ENCODE measurements at places on chromosomes 4 and X.

DNA sequence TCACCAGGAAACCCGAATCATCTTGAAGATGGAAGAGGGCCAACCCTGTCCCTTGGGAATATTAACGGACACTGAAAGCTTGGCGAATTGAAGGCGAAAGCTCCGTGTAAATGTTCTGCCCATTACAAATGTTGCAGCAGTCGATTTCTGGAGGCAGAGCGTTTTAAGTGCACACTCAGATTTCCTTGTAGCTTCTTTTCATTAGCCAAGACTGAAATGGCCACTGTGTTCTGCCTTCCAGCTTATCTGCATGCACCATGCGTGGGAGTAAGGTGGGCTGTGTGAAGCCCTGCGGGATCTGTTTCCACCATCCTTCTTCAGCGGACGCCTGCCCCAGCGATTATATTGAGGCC, 1.3 kb downstream of the SMIM20 start:
- DNase-seq, result no peak

- DNase-seq, result no peak
Measured at GRCh38 chr4:16206848-16207247, 19.4 kb downstream of the TAPT1 start.

DNA sequence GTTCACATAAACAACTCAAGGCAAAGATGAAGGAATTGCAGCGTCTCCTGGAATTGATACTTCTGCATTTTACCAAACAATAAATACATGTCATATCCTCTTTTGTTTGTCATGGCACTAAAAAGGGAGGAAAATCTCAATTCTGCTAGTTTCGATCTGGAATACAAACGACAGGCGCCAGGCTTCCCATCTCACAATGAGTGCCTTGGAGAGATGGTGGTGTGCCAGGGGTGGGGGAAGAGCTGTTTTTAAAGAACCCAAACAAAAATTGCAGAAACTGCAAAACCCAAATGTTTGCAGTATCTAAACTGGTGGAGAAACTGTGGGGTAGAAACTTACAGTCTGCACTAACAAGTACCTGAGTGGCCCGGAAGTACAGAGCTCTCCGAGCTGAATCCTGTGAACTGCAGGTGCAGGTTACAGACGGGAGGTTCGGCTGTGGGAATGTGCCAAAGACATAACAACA, 53.0 kb upstream of the KLF3 start:
- no peak for DNase-seq

DNA sequence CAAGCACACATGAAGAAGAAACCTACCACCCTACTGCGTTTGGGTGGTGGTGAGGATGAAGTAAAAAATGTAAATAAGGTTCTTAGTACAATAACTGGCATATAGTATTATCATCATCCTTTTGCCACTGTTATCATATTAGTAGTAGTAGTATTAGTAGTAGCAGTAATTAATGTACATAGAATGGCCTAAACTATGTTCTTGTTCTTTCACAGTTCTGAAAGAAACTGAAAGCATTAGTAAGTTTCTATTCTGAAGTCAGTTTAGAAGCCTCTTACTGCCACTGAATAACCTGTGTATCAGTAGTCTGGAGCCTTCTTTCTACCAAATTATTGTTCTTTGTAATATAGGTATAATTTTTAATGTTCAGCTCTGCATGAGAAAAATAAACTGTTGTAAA, 21.0 kb downstream of the COL4A6 start:
- DNase-seq, result no peak

DNA sequence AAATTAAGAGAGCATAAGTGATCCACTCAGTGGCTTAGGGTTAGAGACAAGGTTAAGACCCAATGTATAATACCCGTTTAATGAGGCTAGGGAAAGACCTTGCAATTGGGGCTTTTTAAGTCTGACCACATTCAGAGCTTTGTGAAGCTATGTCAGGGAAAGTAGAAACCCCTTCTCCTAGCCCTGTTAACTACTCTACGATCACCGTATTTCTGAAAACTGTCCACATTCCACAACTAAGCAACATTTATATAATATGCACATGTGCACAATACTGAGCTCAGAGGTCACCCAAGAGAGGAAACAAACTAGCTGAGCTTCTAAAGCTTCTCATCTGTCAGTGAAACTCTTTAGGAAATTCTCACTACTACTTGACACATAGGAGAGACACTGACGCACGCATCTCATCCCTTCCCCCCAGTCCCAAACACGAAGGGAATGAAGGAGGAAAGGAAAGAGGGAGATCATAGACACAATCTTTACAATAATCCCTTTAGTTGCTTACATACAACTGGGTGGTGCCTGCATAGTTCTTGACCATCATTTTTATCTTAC, 56.2 kb downstream of the METTL14 start:
- no peak for DNase-seq

GRCh38 chr4:176981074-176981473, 188.4 kb upstream of the VEGFC start:
- no peak for DNase-seq

DNA sequence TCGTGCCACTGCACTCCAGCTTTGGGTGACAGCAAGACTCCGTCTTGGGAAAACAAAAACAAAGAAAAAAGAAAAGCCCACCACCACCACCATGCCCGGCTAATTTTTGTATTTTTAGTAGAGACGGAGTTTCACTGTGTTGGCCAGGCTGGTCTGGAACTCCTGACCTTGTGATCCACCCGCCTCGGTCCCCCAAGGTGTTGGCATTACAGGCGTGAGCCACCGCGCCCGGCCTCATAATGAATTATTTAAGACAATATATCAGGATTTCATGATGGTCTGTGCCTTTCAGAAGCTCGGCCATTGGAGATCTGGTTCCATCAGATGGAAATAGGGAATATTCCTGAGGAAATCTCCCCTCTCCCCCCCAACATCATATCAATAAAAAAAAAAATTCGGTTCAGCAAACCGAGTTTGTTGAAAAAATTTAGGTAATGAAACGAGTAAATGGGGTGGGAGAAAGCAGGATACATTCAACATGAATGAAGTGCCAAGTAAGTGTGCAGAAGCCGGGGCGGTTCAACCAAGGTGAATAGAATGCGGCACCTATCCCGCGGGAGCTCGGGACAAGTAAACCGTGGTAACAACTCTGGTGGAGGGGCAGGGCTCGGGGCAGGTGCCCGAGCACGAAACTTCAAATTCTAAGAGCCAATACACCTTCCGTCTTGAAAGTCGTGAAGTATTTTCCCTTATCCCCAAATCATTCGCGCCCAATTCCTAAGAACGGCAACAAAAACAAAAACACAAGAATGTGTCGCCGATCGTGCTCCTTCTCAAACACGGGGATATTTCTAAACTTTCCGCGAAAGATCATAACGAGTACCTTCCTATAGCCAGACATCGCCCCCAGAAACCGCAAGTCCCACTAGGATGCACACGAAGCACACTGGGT, 773 bp upstream of the TXLNG start:
- DNase-seq, result no peak

- DNase-seq, result no peak
Measured at GRCh38 chrX:96985046-96985445, 101.3 kb downstream of the RPA4 start.

GRCh38 chrX:139560221-139560620, 29.7 kb downstream of the F9 start:
- no peak for DNase-seq

DNA sequence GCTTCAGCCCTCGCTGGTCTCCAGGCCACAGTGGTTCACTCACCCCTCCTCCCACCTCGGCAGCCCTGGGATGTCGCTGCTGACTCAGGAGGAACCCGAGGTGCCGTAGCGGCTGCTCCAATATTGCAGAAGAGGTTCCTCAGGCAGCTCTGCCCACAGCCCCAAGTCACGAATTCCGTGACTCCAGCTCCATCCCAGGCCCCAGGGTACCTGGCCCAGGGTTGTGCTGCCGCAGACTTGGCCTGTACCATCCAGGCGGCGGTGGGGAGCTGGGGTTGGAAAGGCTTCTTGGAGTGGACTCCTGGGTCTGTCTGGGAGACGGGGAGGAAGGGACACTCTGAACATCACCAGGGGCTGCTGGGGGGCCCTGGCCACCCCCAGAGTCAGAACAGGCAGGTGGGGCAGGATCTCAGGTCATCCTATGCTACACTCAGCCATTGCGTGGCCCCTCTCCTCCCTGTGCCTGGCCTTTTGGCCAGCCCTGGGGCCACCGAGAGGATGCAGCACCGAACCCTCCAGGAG, 728 bp upstream of the HGFAC start:
- DNase-seq, result no peak

DNA sequence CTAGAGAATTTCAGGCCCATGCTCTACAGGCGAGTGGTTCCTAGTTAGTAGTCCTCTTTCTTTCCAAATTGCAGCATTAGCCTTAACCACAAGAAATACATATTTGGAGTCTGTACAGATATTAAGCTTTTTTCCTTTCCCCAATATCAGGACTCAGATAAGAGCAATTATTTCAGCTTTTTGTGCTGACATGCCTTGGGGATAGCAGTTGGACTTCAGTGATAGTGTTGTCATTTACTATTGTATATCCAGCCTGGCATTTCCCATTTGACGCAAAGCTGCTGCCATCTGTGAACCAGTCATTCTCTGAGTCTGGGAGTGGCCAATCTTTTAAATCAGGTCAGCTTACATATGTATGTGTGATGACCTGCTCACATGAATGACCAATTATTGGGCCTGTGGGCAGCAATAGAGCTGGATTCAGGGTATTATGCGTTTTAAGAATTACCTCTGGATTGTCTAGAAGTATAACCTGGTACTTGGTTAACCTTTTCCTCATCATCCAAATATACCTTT, 6.8 kb upstream of the CEP135 start:
- DNase-seq, result no peak

GRCh38 chr4:137693641-137694040, 161.3 kb upstream of the PCDH18 start:
- no peak for DNase-seq

GRCh38 chrX:9604111-9604907, 139.5 kb downstream of the TBL1X start:
- DNase-seq, result no peak

DNA sequence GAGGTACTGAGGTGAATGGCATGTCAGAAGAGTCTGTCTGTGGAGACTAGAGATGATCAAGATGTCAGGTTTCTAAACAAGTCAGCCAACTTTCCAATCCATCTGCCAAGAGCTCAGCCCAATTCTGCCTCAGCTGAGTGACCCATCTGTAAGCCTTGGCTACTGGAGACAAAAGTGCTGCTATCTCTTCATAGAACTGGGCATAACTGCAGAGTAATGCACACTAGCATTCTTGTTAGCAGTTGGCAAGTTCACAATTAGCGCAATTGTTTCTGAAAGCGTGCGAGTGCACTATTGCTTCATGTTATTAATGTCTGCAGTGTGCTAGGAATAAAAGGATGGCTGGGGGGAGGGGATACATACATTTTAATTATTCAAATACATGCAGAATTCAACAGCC, 32.9 kb upstream of the SH3D19 start:
- DNase-seq, result no peak

GRCh38 chr4:83124111-83124780, 9.7 kb upstream of the PLAC8 start:
- DNase-seq, result no peak

DNA sequence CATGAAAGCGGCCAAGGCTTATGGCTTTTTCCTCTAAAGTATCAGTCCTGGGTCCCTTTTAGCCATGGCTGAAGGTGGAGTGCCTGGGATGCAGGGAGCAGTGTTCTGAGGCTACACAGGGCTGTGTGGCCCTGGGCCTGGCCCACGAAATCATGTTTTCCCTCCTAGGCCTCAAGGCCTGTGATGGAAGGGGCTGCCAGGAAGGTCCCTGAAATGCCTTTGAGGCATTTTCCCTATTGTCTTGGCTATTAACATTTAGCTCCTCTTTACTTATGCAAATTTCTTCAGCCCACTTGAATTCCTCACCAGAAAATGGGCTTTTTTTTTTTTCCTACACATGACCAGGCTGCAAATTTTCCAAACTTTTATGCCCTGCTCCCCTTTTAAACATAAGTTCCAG, 657.0 kb downstream of the DACH2 start:
- no peak for DNase-seq

GRCh38 chr4:142324572-142324971, 521.5 kb downstream of the INPP4B start:
- no peak for DNase-seq

DNA sequence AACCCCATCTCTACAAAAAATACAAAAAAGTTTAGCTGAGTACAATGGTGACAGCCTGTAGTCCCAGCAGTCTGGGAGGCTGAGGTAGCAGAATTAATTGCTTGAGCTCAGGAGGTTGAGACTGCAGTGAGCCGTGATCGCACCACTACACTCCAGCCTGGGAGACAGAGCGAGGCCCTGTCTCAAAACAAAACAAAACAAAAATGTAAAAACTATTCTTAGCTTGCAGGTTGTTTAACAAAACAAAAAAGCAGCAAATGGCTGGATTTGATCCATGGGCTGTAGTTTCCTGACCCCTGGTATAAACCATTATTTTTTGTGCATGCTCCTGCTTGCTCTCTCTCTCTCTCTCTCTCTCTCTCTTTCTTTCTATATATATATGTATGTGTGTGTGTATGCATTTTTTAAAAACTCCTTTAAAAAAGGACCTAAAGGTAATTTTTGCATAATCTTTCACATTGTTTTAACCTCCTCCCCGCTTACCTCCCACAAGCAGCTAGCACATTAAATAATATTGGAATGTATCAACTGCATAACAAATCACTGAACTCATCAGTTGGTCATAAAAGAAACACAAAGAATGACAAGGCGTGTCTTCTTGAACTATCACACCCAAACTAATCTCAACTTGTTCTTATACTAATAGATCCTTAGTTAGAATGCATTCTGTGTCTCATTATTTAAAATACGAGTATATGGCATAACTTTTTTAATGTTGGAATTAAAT, 4.8 kb downstream of the AREG start:
- DNase-seq, result no peak

DNA sequence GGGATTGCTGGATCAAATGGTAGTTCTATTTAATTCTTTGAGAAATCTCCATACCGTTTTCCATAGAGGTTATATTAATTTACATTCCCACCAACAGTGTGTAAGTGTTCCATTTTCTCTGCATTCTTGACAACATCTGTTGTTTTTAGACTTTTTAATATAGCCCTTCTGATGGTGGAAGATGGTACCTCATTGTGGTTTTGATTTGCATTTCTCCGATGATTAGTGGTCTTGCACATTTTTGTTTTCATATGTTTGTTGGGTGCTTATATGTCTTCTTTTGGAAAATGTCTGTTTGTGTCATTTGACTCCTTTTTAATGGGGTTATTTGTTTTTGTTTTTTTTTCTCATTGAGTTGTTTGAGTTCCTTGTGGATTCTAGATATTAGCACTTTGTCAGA, 75.3 kb upstream of the PUDP start:
- DNase-seq, result no peak

DNA sequence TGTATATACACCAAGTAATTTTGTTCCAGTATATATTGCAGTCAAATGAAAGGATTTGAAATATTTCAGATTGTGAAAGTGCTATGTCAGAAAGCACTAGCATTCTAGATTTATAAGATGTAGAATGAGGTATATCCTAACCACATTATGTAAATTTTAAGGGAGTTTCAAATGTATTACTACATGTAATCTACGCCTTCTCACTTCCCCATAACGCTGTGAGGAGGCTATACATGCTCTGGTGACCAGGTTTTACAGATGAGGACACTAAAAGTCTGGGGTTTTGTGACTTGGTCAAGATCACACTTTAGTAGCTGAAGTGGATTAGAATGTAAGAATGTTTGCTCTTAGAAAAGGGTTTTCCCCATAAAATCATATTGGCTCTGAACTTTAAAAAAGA, 8.1 kb downstream of the ENPEP start:
- no peak for DNase-seq

GRCh38 chr4:113725963-113726362, 35.6 kb downstream of the CAMK2D start:
- no peak for DNase-seq

Measured in NCI-H2081 (cell line).